Suppressor macrophage (primary cell): ENCODE measurements at places on chromosomes 7 and 10.

DNA sequence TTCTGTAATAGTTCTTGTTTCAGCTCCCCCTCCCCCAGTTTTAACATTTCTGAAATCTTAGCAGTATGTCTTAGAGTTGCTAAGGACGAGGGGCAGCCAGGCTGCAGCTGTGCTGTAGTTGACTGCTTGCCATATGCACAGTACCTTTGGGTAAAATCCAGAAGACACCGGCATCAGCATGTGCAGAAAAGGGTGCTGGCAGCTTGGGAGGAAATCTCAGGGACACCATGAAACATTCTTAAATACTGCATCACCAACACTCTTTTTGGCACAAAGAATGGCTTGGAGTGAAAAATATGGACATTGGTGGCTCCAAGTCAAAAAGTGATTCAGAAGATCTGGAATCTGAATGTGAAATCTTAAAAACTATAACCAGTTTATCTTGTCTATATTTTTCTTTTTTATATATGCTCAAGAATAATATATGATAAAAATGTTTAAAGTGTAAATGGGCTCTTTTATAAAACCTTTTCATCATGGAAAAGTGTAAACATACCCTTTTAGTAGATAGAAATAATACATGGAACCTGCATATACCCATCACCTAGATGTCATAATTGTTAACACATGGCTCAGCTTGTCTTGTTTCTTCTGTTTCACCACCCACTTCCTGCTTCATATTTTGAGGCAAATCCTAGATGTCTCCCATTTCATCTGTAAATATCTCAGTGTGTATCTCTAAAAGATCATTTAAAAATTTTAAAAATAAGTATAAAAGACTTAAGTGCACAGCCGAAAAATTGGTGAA, 34.4 kb upstream of the ARMS2 start:
- no peak for DNase-seq

GRCh38 chr10:33005322-33006301, 47.6 kb upstream of the ITGB1 start:
- peak; percentile 96 for DNase-seq

DNA sequence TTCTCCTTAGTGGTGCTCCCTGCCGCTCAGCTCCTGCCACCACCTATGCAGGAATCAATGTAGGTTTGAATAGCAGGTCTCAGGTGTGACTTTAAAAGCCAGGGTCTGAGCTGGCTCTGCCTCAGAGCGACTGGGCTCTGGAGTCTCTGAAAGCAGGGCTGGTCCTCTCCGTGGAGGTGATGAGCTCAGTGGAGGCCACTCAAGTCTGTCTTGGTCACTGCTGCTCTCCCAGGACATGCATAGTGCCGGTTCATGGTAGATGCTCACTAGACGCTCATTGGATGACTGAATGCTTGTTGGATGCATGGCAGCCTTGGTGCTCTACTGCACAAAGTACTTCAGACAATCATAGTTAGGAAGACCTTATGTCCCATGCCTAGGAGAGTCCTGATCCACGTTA, 45.1 kb upstream of the PTF1A start:
- no peak for DNase-seq

DNA sequence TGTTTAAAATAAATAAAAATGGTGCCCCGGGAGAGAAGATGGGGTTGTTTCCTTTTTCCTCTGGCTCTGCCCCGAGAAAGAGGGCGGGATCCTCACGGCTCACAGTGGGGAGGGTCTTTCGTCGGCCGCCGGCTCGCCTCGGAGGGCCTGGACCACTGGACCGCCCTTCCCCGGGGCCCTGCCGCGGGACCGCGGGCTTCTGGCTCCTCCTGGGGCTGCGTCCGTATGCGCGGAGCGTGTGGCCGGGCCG, 3.5 kb upstream of the IGF2BP3 start:
- no peak for DNase-seq

- DNase-seq: no peak
Measured at GRCh38 chr7:51158742-51159445, 157.7 kb downstream of the COBL start.

GRCh38 chr7:23767514-23767913, 57.5 kb downstream of the STK31 start:
- no peak for DNase-seq

DNA sequence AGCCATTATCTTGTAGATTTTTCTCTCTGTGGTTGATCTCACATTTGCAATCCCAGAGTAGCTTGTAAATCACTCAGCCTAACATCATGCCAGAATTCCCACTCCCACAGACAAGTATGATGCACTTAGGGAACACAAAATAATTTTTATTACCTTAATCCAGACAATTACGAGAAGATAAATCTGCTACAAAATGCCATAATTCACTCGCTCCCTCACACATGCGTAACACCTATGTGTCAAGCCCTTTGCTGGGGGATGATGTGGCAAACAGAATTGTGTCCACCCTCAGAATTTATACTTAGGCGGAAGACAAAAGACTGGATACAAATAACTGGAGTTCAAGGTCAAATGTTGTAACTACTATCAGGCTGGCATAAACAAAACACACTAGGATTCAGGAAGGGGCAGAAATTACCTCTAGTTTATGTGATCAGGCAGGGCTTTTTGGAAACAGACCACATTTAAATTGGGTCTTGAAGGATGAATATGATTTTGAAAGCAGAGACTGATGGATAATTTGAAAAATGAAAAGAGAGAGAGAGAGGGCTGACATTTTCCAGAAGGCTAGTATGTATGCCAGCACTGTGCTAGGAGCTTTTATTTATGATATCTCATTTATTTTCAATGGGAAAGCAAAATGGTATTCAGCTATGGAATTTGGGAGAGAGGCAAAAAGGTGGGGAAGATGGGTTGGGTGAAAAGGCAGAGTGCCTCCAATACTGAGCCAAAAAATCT, 69.8 kb downstream of the DOCK4 start:
- DNase-seq: no peak

- peak; percentile 24 for DNase-seq
Measured at GRCh38 chr10:96512524-96513304, 1.0 kb downstream of the TLL2 start.

DNA sequence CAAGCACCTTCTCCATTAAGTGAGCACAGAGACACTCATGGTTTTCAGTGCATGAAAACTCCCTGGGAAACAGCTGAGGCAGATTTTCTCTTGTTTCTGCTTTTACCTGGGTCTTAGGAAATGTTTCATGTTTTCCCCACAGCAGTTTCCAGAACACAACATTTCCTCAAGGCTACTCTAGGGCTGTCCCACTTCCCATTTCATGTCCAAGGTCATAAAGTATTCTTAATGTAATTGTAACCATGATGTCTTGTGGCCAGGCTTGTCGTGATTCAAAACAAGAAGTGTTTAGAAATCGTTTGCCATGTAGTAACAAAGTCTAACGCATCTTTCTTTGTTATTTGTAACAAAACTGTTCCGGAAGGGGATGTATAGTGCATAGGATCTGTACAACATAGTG, 83.8 kb upstream of the NRP1 start:
- peak; percentile 84 for DNase-seq

DNA sequence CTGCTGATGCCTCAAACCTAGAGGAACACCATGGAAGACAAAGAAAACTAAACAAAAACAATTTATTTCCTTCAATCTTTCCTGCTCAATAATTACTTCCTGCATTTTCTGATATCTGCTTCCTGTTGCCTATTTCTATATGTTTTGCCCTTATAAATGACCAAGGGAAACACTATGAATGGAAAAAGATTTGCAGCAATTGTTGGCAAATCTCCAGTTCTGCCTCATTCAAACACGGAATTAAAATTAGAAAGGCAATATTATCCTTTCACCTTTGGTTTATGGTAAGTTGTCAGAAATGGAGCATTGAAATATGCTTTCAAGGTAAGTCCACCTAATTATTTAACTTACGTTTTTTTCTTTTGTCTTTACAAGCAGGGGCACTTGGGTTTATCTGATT, 552.2 kb upstream of the ANKRD30A start:
- DNase-seq: no peak

- DNase-seq: no peak
Measured at GRCh38 chr10:23370106-23370505, 25.5 kb upstream of the C10orf67 start.

DNA sequence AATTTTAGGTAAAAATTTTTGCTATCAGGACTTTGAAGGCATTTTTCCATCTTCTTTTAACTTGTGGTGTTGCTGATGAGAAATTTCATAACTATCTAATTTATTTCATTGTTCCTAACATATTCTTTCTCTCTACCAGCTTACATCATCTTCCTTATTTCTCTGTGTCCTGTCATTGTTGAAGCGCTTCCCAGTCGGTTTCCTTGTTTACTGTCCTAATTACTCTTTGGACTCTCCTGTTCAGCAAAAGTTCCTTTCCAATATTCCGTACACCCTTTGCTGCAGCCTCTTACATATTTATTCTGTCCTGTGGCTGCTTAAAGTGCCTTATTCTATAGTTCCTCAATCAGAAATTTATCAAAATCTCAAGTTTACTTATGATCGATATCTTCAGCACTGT, 609.0 kb upstream of the FZD8 start:
- DNase-seq: no peak

- DNase-seq: no peak
Measured at GRCh38 chr7:75694638-75695399, 43.9 kb downstream of the HIP1 start.

GRCh38 chr7:27156916-27157701, 634 bp upstream of the HOXA7 start:
- no peak for DNase-seq

- no peak for DNase-seq
Measured at GRCh38 chr7:121795736-121796135, 77.2 kb upstream of the PTPRZ1 start.

DNA sequence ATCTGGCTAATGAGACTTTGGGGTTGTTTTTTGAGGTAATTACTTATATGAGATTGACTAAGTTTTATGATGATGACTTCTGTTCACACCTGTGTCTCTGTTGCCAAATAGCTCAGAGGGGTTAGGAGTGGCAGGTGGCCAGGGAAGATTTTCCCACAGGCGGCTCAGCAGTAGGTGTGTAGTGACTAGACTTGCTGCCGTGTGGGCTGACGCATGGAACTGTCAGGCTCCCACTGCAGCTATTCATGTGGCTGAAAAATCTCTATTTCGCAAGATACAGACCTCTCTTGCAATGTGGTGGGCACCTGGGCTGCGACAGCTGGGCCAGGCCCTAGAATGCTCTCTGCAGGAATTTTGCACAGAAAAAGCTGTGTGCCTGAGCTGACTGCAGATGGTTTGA, 1.4 kb downstream of the CPA4 start:
- DNase-seq: no peak

DNA sequence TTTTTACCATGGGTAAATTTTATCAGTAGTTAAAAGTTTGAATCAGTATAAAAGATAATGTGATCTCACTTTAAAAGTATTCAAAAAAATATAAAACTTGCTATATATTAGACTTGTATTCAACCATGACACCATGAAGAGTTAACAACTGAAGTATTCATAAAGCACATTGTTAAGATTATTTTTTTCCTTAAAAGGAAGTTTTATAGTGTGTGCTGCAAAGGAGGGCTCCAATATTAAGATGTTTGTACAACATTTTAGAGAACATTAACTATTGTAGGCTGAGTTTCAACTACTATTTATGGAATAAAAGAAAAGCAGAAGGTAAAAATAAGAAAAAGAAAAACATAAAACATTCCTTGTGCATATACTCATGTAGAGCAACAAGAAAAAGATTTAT, 24.5 kb upstream of the CUBN start:
- no peak for DNase-seq

DNA sequence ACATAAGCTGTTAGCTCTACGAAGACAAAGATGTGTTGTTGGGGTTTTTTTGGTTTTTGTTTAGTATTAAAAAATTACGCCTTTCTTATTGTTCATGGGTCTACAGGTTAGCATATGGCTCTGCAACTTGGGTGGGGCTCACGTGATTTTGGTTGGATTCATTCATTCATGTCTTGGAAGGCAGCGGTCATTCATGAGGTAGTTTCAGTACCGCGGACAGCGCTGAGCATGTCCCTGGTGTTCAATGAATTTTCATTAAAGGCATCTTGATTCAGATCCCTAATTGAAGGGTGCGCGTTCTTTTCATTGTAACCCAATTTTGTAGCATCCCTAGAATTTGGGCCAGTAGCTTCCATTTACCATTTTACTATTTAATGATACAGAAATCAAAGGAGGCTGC, 42.9 kb upstream of the TCERG1L start:
- peak; percentile 18 for DNase-seq

GRCh38 chr7:133517766-133518165, 264.9 kb downstream of the EXOC4 start:
- no peak for DNase-seq

DNA sequence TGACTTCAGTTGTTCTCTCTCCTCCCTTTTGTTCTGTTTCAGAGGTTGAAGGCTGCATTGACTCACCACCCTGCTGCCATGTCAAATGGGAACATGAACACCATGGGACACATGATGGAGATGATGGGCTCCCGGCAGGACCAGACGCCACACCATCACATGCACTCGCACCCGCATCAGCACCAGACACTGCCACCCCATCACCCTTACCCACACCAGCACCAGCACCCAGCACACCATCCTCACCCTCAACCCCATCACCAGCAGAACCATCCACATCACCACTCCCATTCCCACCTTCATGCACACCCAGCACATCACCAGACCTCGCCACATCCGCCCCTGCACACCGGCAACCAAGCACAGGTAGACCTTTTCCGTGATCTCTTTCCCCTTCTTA, 154.0 kb downstream of the TRIL start:
- DNase-seq: no peak

GRCh38 chr10:35940141-35941041, 298.3 kb upstream of the FZD8 start:
- no peak for DNase-seq

DNA sequence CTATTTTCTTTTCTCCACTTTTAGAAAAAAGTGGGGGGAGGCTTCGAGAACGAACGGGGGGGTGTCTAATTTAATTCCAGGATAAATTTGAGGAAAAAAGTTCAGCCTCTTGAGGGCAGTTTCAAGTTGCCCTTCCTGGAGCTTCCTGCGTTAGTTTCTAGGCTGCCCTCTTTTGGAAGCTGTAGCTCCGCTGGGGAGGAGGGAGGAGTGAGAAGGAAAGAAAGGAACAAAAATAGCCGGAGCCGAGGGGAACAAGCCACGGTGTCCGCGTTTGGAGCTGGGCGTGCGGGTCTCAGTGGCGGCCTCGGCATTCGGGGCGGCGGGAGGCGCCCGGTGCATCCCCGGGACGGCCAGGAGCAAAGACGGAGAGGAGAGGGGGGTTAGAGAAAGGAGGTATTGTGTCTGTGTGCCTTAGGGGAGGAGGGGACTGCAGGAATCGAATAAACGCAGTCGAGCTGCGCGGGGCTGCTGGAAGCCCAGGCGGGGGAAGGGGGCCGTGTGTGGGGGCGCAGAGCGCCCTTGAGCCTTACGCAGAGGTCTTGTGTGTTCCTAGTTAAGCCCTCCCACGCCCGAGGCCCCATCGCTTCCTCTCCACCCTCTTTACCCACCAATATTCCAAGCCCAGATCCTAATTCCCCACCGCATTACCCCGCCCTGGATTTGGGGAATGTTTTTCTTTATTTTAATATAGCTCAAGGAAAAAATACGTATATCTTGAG, 2.0 kb upstream of the TNRC18 start:
- DNase-seq: peak; percentile 93

- no peak for DNase-seq
Measured at GRCh38 chr7:133562621-133563020, 309.7 kb downstream of the EXOC4 start.
